ENCODE measurements at places on chromosomes 7 and 10.
A peak's percentile ranks its signal among the peaks of the same experiment; 100 is the strongest.

DNA sequence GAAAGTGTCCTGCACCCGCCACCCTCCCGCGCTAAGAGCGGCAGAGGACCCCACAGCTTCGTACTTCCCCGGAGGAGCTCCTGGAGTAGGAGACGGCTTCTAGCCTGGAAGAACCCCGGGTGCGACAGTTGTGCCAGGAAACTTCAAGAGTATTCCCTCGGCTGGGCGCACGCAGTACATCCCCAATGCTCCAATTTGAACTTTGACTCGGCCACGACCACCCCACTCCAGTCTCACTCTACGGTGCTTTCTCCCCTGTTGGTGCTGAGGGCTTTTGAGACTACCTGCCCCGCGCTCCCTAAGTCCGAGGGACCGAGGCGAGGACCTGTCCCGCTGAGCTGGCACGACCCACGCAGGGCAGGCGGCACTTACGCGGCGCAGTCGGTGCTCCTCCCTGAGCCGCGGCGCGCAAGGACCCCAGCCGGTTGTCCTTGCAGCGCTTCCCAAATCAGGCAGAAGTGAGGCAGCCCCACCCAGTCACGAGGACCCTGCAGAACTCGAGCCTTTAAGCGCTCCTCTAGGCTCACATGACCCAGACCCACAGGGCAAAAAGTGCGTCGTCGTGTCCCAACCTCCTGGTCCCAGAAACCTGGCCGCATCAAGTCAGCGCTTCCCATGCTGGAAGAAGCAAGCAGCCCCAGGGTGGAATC, at the start of gene CPVL:
TSS of gene CPVL (minus strand) at position 481 of the 650 bp plus-strand sequence. CDS start 25,476 bp downstream, outside the sequence.
- no peak for DNase-seq

DNA sequence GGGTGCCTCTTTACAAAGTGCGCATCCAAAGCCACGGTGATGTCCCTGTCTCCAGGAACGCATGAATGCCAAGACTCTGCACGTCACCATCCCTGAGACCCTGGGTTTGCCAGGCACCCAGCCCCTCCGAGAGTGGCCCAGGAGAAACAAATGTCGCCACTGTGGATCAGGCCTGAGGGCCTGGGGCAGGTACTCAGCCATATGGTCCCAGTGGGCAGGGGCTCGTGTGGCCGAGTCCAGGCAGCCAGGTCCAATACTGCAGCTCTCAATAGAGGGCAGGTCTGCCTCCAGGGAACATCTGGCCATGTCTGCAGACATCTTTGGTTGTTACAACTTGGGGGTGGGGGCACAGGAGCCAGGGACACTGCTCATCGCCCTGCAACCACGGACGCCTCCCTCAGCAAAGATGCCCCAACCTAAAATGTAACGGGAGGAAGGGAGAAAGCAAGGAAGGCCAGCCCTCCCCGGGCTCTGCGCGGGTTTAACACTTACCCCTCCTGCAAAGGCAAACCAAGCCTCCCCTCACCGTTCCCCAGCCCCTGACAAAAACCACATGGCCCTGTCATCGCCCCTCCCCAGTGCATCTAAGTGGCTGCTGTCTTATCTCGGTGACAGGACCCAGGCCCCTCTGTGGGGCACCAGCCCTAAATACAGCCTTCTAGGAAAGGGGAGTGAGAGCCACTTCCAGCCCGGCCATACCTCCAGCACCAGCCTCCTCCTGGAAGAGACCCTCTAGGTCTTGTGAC, 10.3 kb upstream of the PAPOLB start:
- DNase-seq: no peak

- DNase-seq: no peak
These were observed 164.2 kb downstream of the RAPGEF5 start for GRCh38 chr7:22192801-22193200.

DNA sequence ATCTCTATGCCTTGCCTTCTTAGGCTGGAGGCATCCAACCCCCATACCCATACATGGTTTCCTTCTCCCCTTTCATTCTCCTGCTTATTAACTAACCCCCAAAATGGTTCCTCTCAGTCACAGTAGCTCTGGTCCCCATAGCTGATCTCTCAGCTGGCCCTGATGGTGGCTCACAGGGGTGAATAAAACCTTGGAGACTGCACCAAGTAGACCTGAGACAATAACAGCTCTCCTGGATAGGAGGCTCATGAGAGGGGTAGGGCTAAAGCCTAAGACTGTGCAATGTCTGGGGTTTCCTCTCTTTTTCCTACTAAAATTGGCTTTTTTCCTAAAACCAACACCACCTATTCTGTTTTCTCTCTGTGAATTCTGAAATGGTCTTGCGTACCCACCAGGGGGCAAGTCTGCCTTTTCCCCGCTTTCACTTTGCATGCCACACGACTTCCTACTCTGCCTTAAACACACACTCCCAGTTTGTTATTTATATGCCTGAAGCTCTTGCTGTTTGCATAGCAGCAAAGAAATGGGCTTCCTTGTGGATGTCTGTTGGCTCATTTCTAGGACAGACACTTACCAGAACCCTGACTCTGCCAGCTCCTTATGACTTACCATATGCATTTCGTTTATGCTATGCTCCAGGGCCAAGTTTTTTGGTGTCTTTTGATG, 18.4 kb upstream of the PON1 start:
- no peak for DNase-seq

- no peak for DNase-seq
These were observed 858.5 kb downstream of the KCNMA1 start for GRCh38 chr10:76778914-76779795.

DNA sequence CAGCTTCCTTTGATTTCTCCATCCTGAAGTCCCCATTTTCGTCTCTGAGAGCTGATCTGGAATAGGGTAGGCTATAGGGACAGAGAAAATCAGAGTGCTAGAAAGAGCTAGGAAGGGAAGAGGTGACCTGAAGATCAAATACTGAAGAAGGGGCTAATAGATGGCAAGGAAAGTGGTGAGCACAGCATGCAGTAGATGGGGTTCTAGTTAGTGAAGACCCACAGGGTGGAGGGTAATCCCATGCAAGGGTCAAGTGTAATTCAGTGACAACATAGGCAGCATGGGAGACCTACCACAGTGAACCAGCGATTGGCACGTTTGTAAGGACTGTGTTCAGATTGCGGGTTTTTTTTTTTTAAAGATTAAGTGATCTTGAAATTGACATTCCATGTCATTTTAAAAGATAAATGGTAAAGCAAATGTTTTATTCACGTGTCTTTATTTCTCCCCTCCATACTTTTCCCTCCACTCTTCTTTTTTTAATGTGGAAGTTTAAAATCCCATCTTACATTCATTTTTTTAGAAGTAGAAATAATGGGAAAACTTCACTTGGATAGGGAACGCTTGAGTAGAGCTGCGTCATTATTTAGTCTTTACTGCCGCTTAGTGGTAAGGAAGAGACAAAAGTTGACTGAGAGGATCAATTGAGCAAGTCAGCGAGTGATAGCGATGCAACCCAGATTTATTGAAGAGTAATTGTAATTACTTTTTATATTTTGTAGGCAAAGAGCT, 21.0 kb upstream of the ABI1 start:
- no peak for DNase-seq

DNA sequence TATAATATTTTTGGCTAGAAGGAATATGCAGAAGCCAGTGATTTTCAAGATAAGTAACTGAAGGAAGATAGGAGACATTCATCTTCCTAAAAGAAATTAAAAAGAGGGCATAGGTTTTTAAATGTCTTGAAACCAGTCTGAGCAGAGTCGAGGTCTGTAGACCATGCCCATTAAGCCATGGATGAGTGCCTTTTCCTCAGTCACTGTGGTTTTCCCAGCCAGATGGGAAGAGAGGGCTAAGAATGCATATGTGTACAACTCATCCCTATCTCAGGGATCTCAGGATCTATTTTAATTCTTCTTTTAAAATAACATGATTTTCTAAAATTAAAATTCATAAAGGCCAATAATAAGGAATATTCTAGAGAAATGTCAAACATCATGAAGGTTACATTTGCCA, 112.8 kb downstream of the PPP1R3A start:
- no peak for DNase-seq

- no peak for DNase-seq
These were observed 13.3 kb downstream of the MYO1G start for GRCh38 chr7:44965441-44965903.

- DNase-seq: no peak
These were observed 721.5 kb downstream of the GRID1 start for GRCh38 chr10:85645053-85645452.

DNA sequence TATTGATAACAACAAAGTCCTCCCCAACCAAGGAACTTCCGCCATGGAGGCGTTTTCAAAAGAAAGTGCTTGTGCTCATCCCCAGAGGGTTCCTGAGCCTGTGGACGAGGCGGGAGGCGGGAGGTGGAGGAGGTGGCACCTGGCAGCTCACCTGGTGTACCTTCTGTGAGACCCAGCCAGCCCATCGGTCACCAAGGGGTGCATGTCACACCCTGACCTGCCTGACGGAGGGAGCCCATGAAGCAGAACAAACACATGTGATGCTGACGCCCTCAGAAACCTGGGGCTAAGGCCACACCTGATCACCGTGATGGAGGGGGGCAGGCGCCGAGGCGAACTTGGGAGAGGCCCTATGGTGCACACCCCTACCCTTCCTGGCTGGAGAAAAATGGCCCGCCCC, 458.8 kb downstream of the DNAJB6 start:
- no peak for DNase-seq

- no peak for DNase-seq
These were observed 122.3 kb downstream of the NRP1 start for GRCh38 chr10:33212061-33212748.

- DNase-seq: no peak
These were observed 58.3 kb downstream of the MICALL2 start for GRCh38 chr7:1401011-1401410.

DNA sequence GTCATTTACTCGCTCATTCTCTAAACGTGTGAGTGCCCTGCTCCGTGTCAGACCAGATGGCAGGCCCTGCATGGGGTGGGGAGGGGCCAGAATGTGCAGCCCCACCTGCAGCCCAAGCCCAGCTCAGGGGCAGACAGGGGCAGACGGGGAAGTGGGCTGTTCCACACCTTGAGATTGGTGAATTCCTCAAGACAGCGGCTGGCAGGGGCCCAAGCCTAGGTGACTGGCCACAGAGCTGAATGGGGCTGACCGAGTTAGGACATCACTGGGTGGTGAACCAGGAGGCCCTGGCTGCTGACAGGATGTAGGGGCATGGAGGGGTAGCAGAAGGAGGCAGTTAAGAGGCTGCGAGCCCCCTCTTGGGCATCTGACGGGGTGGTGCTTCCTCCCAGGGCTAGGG, 79.1 kb downstream of the MGMT start:
- no peak for DNase-seq

- no peak for DNase-seq
These were observed 619 bp downstream of the EXOC4 start for GRCh38 chr7:133253519-133253875.

GRCh38 chr7:156496363-156496769, 144.2 kb upstream of the RNF32 start:
- DNase-seq: no peak

- DNase-seq: no peak
These were observed 16.4 kb upstream of the FOXK1 start for GRCh38 chr7:4665661-4666060.

DNA sequence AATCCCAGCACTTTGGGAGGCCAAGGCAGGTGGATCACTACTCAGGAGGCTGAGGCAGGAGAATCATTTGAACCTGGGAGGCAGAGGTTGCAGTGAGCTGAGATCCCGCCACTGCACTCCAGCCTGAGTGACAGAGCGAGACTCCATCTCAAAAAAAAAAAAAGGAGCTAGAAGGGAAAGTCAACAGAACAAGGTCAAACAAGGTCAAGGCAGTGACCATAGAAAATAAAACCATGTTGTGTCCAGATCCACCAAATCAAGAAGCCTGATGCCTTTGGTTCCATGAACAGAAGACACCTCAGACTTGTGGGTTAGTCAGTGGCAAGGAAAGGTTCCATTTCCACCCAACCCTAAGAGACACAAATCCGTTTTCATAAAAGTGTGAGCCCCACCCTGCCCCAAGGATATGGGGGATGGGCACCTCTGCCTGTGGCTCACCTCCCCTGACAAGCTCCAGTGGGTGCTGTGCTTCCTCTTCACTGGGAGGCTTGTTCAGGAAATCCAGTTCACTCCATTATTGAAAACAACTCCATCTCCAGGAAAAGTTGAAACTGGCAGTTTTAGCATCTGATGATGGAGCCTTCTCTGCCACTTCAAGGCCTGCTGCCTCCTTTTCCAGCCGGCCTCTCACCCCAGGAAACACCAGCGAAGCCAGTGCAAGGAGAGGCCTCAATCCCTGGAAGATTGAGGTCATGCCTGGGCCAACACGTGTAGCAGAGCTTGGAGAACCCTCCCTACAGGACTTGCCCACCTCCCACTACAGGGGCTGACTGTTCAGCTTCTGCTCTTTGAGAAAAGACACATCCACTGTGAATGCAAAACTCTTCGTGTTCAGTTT, 152.9 kb downstream of the NRF1 start:
- no peak for DNase-seq

- DNase-seq: no peak
These were observed 1106.2 kb upstream of the CELF2 start for GRCh38 chr10:9911488-9911887.

GRCh38 chr10:72297281-72297804, 23.6 kb downstream of the DDIT4 start:
- peak; percentile 97 for DNase-seq

DNA sequence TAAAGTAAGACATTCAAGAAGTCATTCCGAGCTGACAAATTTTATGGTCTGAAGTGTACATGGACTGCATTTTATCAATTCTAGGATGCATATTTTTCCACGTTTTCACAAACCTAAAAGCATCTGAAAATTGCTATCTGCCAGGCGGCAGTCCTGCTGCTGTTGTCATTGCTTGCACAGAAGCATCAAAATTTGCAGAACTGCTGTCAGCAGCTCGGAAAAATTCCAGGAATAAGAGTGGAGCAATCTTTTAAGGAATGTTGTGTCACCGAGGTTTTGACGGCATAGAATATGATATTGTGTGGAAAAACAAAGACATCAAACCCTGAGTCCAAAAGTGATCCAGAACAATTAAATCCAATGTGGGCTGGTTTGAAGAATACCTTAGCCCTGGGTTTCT, 61.4 kb downstream of the CHCHD3 start:
- DNase-seq: no peak

- DNase-seq: no peak
These were observed 217.1 kb downstream of the PRPF18 start for GRCh38 chr10:13803566-13804554.

DNA sequence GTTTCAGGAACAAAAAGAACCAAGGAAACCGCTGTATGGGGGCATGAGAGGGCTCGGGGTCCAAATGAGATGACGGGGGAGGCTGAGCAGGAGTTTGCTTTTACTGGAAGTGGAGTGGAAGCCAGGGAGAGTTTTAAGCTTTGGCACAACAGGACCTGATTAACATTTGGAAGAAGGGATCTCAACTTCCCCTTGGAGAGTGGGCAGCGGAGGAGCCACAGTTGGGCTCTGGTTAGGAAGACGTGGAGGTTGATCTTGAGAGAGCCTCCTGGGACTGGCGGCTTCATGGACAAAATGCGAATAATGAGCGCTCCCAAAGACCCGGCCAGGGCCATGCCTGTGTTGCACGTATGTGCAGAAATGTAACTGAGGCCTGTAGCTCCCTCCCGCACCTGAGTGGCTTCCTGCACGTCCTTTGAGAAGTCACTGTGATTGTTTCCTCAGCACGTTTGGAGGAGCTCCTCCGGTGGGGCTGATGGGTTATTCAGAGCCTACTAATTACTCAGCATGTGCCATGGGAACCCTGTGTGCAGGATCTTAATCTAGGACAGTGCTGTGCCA, 595.3 kb upstream of the MGMT start:
- DNase-seq: no peak

- no peak for DNase-seq
These were observed 31.8 kb upstream of the SHH start for GRCh38 chr7:155844019-155844453.

All from stimulated activated naive CD4-positive, alpha-beta T cell treated with Interleukin-2 at 50 U/mL for 16 hours (primary cell).